ENCODE measurements at places on chromosomes 7 and 10.
A peak's percentile ranks its signal among the peaks of the same experiment; 100 is the strongest.

DNA sequence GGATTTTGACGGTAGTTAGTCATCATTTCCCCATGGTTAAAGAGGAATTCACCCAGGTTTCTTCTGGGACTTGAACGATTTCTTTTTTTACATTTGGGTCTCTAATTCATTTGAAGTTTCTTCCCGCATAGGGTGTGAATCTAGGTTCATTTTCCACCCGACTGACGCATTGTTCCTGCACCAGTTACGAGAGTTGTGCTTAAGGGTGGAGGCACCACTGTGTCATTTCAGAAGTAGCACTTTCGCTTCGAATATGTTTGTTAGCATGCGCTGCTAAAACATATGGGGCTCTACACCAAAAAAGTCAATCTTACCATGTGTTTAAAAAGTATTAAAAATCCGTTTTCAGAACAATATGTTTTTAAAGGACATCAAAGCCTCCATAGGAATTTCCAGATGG, 140.3 kb downstream of the VIPR2 start:
- no peak for DNase-seq

- DNase-seq = no peak
Measured at GRCh38 chr10:76555067-76555670, 1082.4 kb downstream of the KCNMA1 start.

GRCh38 chr7:148540041-148540738, 50.4 kb upstream of the C7orf33 start:
- DNase-seq = peak; percentile 87

GRCh38 chr10:31940839-31941653, 12.4 kb upstream of the ARHGAP12 start:
- peak; percentile 80 for DNase-seq

All from AG20443 (cell line).